ENCODE measurements at places on chromosomes 5 and 9. TPM values are rescaled to one million over a fixed set of nuclear protein-coding genes. Genes with fewer than 3 reads are reported as not detected.

GRCh38 chr5:135207866-135208265 is 173.8 kb upstream of the PITX1 start:
- DNase-seq: no peak

DNA sequence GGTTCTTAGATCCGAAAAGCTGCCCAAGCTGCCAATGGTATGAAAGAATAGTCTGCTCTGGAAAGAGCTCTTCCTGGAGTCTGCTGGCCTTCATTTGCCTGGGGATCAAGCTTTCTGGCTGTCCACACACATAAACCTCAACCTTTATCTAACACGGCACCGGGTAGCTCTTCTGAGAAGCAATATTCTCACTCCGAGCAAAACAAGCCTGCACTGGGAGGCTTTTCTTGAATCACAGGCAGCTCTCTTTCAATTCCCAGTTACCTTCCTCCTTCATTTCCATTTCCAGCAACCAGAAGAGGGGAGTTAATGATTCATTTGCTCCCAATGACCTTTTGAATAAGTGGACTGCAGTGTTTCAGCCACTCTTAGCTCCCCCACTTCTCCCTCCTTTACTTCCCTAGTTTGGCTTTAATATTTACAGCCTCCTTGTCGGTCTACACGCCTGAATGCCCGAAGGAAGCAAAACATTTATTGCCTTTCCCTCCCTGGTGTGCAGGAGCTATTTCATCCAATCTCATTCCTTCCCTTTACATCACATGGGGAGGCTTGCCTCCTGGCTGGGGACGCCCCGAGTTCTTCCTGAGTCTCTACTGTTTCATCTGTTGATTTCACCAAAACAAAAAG is 187.1 kb downstream of the ARHGEF28 start:
- no peak for DNase-seq

DNA sequence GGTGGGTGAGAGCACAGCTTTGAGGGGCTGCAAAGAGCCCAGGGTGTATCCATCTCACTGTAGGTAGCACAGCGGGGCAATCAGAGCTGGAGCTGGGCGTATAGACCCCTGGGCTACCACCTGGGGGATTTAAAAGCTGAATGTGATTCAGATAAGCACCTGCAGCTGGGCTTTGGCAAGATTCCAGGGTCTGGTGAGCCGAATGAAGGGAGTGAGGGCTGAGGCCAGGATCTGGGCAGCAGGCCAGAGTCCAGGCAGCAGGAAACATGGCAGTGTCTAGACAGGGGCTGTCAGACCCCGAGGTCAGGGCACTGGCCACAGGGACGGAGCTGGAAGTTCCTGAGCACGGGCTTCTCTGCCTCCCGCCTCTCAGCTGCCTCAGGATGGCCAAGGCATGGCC is 8.7 kb downstream of the ASS1 start:
- DNase-seq: no peak

- DNase-seq: no peak
Observed at GRCh38 chr5:146703899-146704298, 174.7 kb downstream of the PPP2R2B start.

DNA sequence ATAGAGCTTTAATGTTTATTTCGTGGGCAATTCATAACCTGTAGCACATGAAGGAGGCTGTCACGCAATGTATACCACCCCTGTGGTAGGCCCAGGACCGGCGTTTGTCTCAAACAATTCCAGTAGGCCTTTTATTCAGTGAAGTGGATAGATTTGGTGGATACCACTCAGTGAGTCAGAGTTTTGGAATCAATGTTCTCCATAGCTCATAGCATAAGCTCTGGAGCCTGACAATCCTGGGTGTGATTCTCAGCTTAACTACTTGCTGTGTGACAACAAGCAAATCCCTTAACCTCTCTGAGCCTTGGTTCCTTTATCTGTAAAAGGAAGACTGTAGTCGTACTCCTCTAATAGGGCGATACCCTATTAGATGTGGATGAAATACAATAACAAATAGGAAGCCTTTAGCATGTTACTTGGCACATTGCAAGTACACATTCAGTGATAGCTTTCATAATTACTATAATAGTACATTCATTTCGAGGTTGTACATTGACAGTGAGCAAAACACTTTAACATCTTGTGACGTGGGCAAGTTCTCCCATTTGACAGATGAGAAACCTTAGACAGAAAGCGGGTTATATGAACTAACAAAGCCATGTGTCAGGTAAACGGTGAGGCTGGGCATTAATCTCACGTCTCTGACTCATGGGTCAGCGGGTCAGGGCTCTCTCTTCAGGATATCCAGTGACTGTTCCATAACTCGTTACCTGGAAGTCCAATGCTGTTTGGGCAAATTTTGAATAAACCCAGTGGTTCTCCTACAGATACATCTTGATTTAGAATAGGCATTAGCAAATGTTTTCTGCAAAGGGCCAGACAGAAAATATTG is 130.8 kb downstream of the C9orf152 start:
- no peak for DNase-seq

DNA sequence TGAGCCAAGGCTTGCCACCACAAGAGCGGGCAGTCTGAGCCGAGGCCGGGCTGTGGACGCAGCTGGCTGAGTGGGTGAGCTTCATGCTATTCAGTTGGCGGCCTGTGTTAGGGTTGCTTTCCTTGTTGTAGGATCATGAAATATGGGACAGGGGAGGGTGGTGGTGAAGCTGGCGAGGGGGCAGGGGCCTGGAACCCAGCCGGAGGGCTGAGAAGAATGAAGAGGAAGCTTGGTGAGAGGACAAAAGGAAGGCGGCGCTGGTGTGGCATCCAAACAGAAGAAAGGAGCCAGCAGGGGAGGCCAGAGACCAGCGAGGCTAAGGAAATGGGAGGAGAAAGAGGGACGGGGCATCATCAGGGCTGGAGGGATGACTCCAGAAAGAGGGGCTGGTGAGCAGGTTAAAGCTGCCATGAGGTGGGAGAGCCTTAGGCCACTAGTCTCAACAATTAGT is 18.3 kb downstream of the RALGPS1 start:
- no peak for DNase-seq

DNA sequence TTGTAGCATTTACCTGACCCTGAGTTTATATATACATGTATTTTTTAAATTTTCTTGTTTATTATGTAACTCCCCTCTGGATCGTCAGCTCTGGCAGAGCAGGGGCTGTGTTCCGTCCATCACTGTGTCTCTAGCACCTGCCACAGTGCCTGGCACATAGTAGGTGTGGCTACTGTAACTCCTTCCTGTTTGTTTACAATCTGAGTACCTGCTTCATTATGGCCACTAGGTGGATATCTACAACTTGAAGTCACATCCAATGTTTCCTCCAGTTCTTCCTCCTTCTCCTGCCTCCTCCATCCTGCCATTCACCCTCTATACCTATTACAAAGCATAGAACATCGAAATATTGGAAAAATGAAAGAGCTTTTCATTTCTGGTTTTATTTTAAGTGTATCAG is 14.2 kb upstream of the PPP1R2B start:
- no peak for DNase-seq

GRCh38 chr9:84697509-84698114 is 28.1 kb downstream of the NTRK2 start:
- DNase-seq: peak; percentile 52

DNA sequence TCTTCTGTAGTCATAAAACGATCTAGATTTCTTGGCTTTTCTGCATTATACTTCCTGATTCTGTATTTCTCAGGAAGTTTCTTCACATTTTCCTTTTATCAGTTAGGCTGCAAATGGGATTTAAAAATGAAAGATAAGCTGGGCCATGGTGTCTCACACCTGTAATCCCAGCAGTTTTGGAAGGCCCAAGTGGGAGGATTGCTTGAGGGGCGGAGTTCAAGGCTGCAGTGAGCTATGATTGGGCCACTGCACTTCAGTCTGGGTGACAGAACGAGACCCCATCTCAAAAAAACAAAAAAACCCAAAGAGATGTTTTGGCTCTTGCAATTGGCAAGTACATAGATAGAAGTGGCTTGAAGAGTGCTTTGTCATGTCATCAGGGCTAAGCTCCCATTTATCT is 26.2 kb upstream of the APC start:
- no peak for DNase-seq

GRCh38 chr5:2699686-2700085 is 51.8 kb downstream of the IRX2 start:
- no peak for DNase-seq

- no peak for DNase-seq
Observed at GRCh38 chr5:115419846-115420585, 123.6 kb upstream of the CCDC112 start.

GRCh38 chr9:72424131-72424530 is 59.1 kb upstream of the ZFAND5 start:
- no peak for DNase-seq

DNA sequence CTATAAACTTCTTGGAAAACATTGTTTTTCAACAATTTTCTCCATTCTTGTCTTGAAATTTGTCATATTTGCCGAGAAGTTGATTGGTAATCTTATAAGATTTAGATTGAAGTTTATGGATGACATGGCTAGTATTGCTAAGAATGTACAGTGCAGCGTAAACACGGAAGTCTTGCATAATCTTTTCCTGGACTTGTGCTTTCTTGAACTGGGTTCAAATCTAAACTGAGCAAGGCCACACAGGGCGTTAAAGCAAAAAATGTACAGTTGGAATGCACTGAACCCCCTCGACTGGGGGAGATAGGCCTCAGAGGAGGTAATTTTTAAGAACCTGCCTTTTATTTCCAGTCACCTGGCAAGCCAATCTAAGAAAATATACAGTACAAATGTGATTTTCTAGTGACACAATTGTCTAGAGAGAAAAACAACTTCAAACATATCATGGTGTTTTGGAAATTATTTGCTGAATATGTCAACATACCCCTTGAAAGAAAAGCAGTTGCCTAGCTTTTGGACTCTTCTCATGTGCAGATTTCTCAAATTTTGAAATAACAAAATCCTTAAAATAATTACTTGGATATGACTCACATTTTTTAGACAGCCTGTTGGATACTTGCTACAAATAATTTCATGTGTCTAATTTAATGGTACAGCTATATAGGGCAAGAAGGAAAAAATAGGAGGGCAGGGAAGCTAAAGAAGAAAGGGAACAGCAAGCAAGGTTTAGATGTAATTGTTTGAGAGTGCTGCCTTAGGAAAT is 18.5 kb upstream of the GAS1 start:
- DNase-seq: peak; percentile 70

DNA sequence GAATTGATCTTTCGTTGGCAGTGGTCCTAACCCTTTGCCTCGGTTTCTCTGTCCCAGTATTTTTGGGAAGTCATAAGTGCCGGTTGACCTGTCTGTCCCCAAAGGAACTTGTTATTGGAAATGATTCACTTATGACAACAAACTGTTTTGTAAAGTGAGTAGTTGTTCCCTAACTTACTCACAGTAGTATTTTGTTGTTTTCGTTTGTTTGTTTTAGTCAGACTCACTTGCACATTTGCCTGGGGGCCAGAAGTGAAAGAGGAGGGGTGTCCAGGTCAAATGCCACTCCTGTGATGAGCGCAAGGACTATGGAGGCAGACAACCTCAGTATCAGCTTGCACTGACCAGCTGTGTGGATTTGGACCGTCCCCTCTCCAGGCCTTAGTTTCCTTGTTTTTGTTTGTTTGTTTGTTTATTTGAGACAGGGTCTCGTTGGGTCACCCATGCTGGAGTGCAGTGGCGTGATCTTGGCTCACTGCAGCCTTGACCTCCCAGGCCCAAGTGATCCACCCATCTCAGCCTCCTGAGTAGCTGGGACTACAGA is 47.3 kb downstream of the ANKRD55 start:
- no peak for DNase-seq

DNA sequence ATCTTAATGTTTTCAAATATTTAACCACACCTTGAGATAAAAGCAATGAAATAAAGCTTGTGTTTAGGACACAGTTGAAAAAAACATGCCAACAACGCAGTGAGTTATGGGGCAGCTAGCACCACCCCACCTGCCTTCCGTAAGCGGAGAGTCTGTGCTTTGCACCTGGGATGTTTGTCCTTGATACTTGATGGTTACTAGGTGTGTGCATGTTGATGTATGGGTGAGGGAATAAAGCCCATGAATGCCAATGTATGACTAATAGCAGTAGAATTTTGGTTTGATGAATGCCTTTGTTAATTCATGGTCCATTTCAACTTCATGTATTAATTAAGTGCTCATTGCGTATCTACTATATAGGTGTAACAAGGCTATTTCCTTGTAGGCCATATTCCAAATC is 74.0 kb downstream of the PCSK5 start:
- DNase-seq: no peak

DNA sequence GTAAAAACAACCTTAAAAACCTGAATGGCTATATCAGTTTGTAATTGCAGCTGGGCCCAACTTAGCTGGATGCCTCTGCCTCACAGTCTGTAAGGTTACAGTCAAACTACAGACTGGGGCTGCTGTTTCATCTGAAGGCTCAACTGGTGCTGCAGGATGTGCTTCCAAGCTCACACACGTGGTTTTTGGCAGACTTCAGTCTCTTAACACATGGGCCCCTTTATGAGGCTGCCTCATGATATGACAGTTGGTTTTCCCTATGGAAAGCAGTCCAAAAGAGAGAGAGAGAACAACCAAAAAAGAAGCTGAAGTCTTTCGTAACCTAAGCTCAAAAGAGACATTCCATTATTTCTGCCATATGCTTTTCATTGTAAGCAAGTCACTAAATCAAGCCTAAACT is 27.4 kb downstream of the CTSL start:
- no peak for DNase-seq

- DNase-seq: no peak
Observed at GRCh38 chr9:20212806-20213205, 409.5 kb downstream of the MLLT3 start.

GRCh38 chr5:131252824-131253171 is 11.1 kb upstream of the CDC42SE2 start:
- DNase-seq: no peak

- DNase-seq: no peak
Observed at GRCh38 chr5:1670351-1670750, 129.3 kb downstream of the MRPL36 start.

DNA sequence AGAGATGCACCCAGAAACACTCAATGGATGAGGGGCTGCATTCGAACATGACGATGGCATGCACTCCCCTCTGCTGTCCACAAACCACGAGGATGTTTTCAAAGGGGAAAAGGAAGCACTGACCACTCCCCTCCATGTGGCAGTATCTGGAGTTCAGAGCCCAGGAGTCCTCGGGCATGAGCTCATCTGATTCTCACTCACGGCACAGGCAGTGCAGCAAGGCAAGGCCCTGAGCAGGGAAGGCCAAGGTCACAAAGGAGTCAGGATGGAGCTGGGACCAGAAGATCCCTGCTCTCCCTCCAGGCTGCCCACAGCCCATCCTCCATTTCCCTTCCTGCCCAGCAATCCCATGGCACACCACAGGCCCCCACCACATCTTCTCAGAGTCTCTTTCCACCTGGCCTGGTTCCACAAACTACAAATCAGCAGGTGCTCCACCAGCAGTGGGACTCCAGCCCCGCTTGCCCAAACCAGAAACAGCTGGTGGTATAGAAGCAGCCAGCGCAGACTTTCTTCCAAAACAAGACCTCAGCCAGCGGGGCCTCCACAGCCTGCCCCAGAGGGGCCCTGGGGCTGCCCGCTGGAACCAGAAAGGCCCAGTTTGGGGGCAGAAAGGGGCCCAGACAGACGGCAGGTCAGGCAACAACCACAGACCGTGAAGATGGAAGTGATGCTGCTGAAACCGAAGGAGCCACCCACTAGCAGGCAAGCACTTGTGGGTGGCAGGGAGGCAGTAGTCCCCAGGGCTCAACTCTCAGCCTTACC is 12.2 kb downstream of the TNIP1 start:
- DNase-seq: no peak

Gene CDHR2
- polyA plus RNA-seq: 0.17 TPM

Gene INSL6
- polyA plus RNA-seq: 0.58 TPM

Gene IL31RA
- polyA plus RNA-seq: 0.54 TPM

Gene CCNI2
- 0.57 TPM for polyA plus RNA-seq

Gene CYSTM1
- polyA plus RNA-seq: 28.2 TPM

Gene COQ4
- polyA plus RNA-seq: 34.8 TPM

Gene BARX1
- not detected for polyA plus RNA-seq

Gene PCDHAC2
- polyA plus RNA-seq: 2.0 TPM

Gene ADAM19
- 17.7 TPM for polyA plus RNA-seq

Gene CDH9
- not detected for polyA plus RNA-seq

Gene DAB2
- polyA plus RNA-seq: 110 TPM
